ENCODE measurements at places on chromosomes 7 and 10.

GRCh38 chr10:12129222-12130111 is at the start of gene SEC61A2:
Gene SEC61A2 (plus strand): TSS chr10:12129677. CDS start chr10:12129788, 111 bp downstream.
- peak; percentile 92 for DNase-seq

DNA sequence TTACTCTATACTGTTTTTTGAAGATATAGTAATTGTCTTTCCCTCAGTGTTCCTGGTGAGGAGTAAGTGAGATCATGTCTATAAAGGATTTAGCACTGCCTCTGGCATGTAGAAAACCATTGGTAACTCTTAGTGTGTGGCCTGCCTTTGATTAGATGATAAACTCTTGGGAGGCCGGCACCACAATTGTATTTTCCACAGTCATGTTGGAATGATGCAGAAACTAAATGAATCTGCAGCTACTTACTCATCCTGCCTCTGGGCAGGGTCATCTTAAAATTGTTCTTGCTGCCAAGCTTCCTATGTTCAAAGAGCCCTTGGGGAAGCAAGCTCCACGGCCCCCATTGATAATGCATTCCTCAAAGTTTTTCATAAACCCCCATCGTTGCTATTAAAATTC is 204.6 kb downstream of the ANKRD7 start:
- no peak for DNase-seq

- DNase-seq: peak; percentile 60
Measured at GRCh38 chr7:81715984-81716588, 53.8 kb downstream of the HGF start.

DNA sequence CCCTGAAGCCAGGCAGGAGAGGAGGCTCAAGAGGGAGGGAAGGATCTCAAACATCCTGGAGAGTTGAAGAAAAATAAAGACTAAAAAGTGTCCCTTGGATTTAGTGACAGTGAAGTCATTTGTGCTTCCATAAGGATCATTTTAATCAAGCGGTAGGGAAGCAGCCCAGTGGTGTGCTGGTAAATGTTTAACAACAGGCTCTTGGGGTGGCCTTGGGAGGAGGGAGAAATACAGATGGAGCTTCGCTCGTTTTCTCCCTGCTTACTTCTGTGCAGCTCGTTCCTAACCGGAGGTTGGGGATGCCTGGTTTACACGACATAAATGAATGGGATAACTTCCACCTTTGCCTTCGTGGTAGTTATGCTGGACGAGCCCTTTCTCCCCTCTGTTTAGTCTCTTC is 140.0 kb downstream of the CAMK1D start:
- DNase-seq: no peak

DNA sequence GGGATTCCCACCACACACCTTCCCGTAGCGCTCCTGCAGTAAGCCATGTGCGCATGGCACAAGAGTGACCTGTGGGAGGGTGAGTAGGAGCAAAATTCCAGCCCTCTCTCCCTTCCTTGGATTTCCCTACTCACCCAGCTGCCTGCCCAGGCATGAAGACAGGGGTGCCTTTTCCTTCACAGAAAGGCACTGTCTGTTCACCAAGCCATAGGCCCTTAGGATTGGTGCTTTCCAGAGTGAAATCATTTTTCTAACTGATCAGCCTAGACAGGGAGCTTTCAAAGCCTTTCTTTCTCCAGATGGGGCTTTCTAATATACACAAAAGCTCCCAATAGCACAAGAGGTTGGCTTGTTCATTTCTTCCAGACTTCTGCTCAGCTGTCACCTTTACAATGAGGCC is 79.7 kb downstream of the CTTNBP2 start:
- no peak for DNase-seq

GRCh38 chr7:3117488-3118231 is 74.0 kb upstream of the CARD11 start:
- DNase-seq: no peak

- DNase-seq: no peak
Measured at GRCh38 chr7:151351967-151352366, 10.4 kb downstream of the NUB1 start.

DNA sequence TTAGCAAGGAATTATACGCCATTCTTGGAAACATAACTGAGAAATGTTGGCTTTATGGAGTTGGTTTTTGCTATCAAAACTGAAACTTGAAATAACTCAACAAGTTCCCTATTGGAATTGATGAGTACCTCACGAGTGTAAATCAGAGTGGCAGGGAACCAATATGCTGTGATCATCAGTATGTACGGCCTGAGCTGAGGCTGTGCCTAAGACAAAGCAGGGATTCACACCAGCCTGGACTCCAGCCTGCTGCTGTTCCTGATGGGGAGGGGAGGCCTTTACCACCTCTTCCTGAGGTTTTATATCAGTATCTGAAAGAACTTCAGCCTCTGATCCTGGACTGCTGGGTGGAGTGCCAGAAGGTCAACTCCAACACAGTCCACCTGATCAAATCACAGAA is 52.7 kb downstream of the CRTAC1 start:
- DNase-seq: no peak

DNA sequence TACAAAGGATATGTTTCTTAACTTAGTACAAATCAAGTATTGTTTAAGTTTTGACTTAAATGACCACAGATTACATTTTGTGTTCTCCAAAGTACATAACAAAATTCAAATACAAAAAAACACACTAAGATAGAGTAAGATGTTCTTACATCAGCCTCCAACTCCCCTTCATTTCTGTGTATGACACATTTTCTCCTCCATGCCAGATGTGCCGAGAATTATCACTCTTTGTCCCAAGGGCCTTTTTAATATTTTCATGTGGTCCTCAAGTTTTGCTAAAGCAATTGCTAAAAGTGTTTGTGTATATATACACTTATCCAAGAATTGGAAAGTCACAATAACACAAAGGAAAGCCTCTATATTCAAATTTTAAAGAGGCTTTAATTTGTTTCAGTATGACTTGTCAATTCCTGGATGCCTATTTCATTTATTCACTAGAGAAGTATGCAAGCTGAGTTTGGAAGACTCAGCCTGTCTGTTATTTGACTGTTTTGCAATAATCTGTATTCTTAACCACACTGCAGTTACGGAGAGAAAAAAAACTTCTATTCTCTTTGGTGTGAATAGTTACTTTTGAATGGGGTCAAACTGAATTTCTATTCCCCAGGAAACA is 586.4 kb upstream of the SEMA3D start:
- DNase-seq: peak; percentile 66

DNA sequence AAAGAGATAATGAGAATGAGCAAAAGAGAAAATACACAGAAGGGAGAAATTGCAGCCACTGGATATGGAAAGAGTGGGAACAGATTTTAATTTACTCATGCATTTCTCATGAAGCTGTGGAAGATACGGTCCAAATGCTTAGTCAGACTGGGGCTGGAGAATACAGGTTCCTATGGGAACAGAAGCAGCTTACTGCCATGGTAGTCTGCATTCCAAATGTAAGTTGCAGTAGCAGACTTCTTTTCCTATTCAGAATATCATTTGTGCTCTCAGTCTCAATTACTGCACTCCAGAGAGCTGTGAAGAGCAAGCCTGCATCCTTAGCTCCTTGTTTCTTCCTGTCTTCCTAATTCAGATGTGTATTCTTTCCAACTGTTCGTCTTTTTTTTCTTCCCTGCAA is 190.8 kb upstream of the TMEM196 start:
- no peak for DNase-seq

- no peak for DNase-seq
Measured at GRCh38 chr10:24324651-24325050, 115.7 kb downstream of the KIAA1217 start.

DNA sequence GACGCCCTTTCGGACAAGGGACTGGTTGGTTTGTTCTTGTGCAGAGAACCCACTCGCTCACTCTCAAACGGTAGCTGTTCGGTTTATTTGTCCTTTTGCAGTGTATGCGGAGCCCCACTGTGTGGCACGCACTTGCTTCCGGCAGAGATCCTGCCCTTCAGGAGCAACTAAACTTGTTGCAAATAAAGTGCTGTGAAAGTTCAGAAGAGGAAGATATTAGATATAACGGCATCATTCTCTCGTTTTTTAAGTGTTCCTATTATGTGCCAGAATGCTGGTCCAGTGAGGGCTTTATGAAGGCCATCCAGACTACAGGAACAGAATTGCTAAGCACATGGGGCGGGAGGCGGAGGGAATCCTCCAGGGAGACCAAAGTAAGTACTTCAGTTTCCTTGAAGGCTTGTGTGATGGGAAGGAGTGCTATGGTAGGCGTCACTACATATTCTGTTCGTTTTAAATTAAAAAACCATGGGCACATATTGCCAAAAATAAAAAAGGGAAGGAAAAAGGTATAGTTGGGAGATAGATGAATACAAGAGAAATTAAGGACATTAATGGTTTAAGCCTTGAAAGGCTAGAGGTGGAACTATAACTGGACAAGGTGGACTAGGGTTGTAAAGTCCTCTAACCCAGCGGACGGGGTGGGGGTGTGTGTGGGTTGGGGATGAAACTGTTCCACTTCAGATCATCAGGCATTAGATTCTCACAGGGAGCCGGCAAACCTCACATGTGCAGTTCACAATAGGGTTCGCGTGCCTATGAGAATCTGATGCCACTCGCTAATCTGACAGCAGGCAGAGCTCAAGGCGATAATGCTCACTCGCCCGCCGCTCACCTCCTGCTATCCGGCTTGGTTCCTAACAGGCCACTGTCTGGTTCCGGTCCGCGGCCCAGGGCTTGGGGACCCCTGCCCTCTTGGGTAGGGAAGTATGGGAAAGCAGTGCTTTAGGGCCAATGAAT is 704 bp upstream of the ERLIN1 start:
- DNase-seq: peak; percentile 52

DNA sequence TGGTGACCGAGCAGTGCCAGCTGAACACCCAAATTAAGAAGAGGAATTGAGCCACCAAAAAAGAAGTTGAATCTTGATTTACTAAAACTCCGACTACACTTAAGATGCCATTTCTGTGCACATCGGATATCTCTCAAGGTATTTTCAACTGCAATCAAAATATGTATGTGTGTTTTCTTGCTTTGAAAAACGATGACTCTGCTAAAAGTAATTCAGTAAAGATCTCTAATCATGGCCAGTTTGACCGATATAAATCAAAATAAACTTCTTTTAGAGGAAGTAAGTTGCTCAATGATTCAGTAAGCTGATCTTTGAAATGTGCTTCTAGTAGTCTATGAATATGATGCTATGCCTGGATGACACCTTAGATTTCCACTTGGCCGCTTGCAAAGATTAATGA is 453.5 kb upstream of the TPK1 start:
- DNase-seq: no peak

- no peak for DNase-seq
Measured at GRCh38 chr10:127346604-127347003, 150.2 kb upstream of the INSYN2A start.

GRCh38 chr10:85003083-85003482 is 674.7 kb downstream of the CCSER2 start:
- no peak for DNase-seq

DNA sequence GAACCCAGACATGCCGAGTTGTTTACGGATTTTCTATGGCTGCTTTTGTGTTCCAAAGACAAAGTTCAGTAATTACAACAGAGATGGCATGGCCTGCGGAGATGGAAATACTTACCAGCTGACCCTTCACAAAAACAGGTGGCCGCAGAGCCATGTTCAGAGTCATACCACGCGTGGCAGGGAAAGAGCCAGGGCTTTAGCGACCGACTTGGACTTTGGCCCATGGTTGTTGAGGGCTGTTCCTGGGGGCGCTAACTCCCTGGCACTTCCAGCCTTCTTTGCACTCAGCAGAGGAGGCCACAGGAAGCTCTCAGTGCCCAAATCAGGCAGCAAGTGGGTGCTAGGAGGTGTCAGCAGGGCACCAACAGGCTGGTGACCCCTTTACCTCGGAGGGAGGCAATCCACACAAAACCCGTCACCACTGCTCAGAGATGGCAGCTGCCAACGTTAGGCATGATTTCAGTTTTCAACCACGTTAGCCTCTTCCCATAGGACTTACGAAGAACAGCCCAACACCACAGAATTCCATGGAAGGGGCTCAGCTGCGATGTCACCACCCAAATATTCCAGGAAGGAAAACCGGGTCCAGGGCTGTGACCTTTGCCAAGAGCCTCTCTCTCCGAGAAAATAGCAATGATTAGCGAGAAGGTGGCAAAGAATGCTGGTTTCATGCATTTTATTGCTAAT is 21.4 kb upstream of the CNPY1 start:
- DNase-seq: no peak

- peak; percentile 17 for DNase-seq
Measured at GRCh38 chr10:96072674-96073073, 29.3 kb downstream of the CCNJ start.

GRCh38 chr7:152081088-152081487 is 55.6 kb downstream of the GALNT11 start:
- peak; percentile 17 for DNase-seq

GRCh38 chr10:47346581-47347302 is 1.4 kb upstream of the RBP3 start:
- peak; percentile 20 for DNase-seq

DNA sequence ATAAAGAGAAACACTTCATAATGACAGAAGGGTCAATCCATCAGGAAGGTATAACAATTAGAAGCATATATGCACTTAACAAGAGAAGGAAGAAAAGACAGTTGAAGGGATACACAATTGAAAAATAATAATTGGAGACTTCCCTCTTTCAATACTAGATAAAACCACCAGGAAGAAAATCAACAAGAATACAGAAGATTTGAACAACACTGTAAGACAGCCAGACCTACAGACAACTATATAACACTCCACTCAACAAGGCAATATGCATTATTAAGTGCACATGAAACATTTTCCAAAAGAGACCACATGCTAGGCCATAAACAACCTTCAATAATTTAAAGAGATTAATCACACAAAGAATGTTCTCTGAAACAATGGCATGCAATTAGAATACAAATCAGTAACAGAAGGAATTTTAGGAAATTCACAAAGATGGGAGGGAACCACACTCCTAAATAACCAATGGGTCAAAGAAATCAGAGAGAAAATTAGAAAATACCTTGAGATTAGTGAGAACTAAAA is 35.1 kb downstream of the ZNF438 start:
- DNase-seq: peak; percentile 8

- peak; percentile 15 for DNase-seq
Measured at GRCh38 chr10:86367152-86367951, 757 bp upstream of the GRID1 start.

- no peak for DNase-seq
Measured at GRCh38 chr10:71969929-71970328, 5.7 kb downstream of the CHST3 start.

DNA sequence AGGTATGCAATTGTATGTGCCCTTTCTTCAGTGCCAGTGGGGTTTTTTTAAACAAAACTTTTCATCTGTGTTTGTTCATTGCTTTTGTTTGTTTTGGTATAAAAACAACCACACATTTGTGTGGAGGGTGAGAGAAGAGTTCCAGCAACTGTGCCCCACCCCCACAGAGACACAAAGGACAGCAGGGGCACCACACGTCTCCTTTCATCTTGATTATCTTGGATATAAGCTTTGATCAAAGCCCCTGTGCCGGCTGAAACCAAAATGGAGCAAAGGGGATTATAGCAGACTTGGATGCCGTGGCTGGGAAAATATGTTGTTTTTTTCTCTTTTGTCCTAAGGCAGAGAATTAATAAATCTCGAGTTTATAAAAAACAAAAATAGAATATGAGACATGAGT is 111.8 kb upstream of the RSU1 start:
- no peak for DNase-seq

- DNase-seq: no peak
Measured at GRCh38 chr7:65840446-65840845, 32.4 kb upstream of the VKORC1L1 start.

Data from EH (cell line).